ENCODE measurements at places on chromosomes 3 and 15. TPM values are rescaled to one million over a fixed set of nuclear protein-coding genes. Genes with fewer than 3 reads are reported as not detected.

DNA sequence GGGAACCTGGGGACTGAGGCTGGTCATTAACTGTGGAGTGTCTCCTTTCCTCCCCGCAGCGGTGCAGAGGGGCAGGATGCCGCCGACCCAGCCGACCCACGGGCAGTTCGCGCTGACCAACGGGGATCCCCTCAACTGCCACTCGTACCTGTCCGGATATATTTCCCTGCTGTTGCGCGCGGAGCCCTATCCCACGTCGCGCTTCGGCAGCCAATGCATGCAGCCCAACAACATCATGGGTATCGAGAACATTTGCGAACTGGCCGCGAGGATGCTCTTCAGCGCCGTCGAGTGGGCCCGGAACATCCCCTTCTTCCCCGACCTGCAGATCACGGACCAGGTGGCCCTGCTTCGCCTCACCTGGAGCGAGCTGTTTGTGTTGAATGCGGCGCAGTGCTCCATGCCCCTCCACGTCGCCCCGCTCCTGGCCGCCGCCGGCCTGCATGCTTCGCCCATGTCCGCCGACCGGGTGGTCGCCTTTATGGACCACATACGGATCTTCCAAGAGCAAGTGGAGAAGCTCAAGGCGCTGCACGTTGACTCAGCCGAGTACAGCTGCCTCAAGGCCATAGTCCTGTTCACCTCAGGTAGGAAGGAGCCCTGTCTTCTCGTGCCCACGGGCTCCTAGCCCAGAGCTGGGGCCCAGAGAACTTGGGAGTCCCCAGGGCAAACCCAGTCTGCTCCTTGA lies 3.7 kb downstream of the NR2F2 start:
- DNase-seq, result no peak
- peak overlapping the region; percentile 98 for H3K4me3 ChIP-seq
- H3K4me1 ChIP-seq, result peaks cover 43% of the 10 kb centered on the region
- H3K27ac ChIP-seq, result no peak overlapping the region
- H3K27me3 ChIP-seq, result no peaks in the 10 kb centered on the region

DNA sequence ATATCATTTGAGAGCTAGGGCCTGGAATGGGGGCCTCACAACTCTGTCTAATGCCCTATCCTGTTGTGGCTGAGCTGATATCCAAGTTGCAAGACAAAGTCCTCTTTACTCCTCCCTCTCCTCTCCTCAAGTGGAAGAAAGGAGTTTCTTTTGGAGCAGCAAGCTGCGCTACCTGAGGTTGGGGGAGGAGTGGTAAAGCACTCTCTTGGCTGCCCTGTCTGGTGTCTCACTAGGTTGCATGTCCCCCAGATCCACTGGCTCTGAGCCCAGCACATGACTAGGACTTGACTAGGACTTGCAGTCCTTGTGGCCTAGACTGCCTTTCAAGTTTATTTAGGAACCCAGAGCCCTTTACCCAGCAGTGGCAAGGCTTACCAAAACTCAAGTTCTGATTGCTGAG lies 141.1 kb upstream of the SETMAR start:
- no peak overlapping the region for H3K4me3 ChIP-seq
- DNase-seq, result no peak
- H3K27ac ChIP-seq, result no peak overlapping the region
- H3K4me1 ChIP-seq, result no peaks in the 10 kb centered on the region
- H3K36me3 ChIP-seq, result no peaks in the 10 kb centered on the region

- no peak overlapping the region for H3K4me3 ChIP-seq
- no peak for DNase-seq
Observed at GRCh38 chr15:31433574-31433973, 106.9 kb downstream of the KLF13 start.

- no peaks in the 10 kb centered on the region for H3K27me3 ChIP-seq
- no peak overlapping the region for H3K27ac ChIP-seq
- no peaks in the 10 kb centered on the region for H3K36me3 ChIP-seq
- no peak for DNase-seq
Observed at GRCh38 chr15:54206586-54207321, 228.5 kb downstream of the UNC13C start.

GRCh38 chr15:67380921-67381320 lies 126.3 kb downstream of the IQCH start:
- no peak for DNase-seq
- no peaks in the 10 kb centered on the region for H3K27me3 ChIP-seq
- H3K4me1 ChIP-seq, result no peaks in the 10 kb centered on the region
- H3K27ac ChIP-seq, result no peak overlapping the region

DNA sequence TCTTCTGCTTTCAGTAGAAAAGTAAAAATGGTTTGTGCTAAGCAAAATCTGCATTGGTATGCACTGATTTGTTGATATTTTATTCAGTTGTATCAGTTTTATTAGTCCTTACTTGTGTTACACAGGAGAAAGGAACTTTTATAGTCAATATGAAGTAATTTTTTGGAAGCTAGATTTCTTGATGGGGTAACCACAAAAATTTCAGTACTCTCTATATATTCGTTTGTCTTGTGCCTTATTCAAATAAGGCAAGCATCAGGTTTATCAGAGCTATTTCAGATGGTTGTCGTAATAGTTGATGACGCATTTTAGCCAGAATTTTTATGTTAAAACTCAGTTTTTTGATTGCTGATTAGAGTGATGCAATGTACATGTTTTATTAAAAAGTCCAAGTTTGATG lies 50.7 kb upstream of the NIPA1 start:
- H3K4me1 ChIP-seq, result no peaks in the 10 kb centered on the region
- H3K36me3 ChIP-seq, result no peaks in the 10 kb centered on the region
- H3K27me3 ChIP-seq, result no peaks in the 10 kb centered on the region
- no peak overlapping the region for H3K27ac ChIP-seq

- H3K27me3 ChIP-seq, result no peaks in the 10 kb centered on the region
- no peak overlapping the region for H3K27ac ChIP-seq
- peaks cover 37% of the 10 kb centered on the region for H3K4me1 ChIP-seq
- H3K36me3 ChIP-seq, result no peaks in the 10 kb centered on the region
- no peak overlapping the region for H3K4me3 ChIP-seq
Observed at GRCh38 chr15:73605759-73606436, 27.3 kb downstream of the NPTN start.

DNA sequence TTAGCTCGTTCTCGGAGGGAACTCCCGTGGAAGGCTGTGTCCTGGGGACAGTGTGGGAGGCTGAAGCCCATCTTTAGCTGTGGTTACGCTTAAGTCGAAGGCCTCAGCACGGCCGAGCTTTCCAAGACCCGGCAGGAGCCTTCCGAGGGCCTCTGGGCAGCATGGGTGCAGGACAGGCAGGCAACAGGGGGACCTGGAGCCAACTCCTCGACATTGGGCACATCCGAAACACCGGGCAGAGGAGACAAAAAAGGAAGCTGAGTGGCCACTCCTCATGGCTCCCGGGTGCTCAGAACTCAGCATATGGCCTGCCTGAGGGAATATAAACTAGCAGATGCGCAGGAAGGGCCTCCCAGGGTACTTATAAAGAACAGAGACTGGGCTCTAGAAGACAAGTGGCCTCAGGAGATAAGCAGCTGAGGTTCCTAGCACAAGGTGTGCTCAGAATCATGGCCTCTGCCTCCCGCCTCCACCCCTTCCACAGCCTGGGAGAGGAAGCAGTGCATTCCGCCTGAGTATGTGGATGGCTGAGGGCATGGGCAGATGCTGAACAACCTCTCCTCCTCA lies 34.1 kb downstream of the ABTB1 start:
- H3K27me3 ChIP-seq, result no peaks in the 10 kb centered on the region
- no peak overlapping the region for H3K27ac ChIP-seq
- DNase-seq, result no peak
- H3K36me3 ChIP-seq, result peaks cover 6% of the 10 kb centered on the region

- H3K27ac ChIP-seq, result no peak overlapping the region
- H3K27me3 ChIP-seq, result no peaks in the 10 kb centered on the region
- H3K36me3 ChIP-seq, result no peaks in the 10 kb centered on the region
- no peak for DNase-seq
Observed at GRCh38 chr3:123653221-123653682, 68.4 kb upstream of the HACD2 start.

Gene CPLX3
- polyA plus RNA-seq, result 0.03 TPM

- H3K27me3 ChIP-seq, result no peaks in the 10 kb centered on the region
- H3K36me3 ChIP-seq, result no peaks in the 10 kb centered on the region
- no peak overlapping the region for H3K4me3 ChIP-seq
- H3K4me1 ChIP-seq, result no peaks in the 10 kb centered on the region
Observed at GRCh38 chr3:834679-835078, 258.1 kb upstream of the CNTN6 start.

Gene SIDT1
- 0.12 TPM for polyA plus RNA-seq

DNA sequence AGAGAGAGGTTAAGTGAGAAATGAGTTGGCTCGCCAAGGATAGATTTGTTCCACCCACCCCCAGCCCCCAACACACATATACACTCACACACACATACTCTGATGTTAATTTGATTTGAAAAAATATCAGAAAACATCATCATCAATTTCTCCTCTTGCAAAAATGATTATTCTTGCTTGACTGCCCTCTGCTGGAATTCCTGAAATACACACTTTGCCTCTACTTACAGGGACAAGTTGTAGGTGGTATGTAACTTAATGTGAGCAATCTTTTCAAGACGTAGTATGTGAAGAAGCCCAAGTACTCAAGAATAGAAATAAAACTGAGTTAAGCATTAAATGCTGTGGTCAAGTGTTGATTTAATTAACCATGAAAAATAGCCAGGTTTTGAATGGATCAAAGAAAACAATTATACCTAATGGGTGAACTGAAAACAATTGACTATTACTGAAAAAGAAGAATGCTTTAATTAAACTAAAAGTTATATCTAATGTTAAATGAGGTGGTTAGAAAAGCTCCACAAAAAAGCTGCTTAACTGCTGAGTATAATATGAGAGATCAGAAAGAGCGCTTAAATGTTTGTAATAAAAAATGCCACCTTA lies 46.6 kb upstream of the MDFIC2 start:
- no peaks in the 10 kb centered on the region for H3K4me1 ChIP-seq
- no peak for DNase-seq
- H3K27ac ChIP-seq, result no peak overlapping the region
- H3K4me3 ChIP-seq, result no peak overlapping the region
- H3K36me3 ChIP-seq, result no peaks in the 10 kb centered on the region
- H3K27me3 ChIP-seq, result no peaks in the 10 kb centered on the region

- H3K36me3 ChIP-seq, result no peaks in the 10 kb centered on the region
- H3K27me3 ChIP-seq, result no peaks in the 10 kb centered on the region
- DNase-seq, result no peak
Observed at GRCh38 chr3:24165603-24165982, 220.5 kb downstream of the NR1D2 start.

DNA sequence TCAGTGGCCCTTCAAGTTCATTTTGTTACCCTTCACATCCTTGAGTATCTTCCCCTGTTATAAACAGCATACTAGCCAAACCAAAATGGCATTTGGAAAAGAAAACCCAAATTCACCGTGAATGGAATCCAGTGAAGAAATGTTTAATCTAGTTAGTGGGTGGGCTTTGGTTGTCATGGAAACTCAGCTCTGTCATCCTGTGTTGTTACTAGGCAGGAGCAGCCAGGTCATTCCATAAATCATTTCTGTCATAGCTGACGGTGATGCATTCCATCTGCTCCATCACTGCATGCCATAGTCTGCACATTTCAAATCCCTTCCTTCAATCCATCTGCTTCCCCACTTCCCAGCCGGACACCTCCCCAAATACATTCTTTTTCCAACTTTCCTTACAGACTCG lies 140.4 kb upstream of the CGNL1 start:
- H3K4me3 ChIP-seq, result no peak overlapping the region
- H3K4me1 ChIP-seq, result no peaks in the 10 kb centered on the region
- DNase-seq, result no peak
- H3K27me3 ChIP-seq, result no peaks in the 10 kb centered on the region
- H3K27ac ChIP-seq, result no peak overlapping the region

Gene UBXN7
- 22.6 TPM for polyA plus RNA-seq

Gene AP3B2
- polyA plus RNA-seq, result 0.31 TPM

Gene SLC15A2
- polyA plus RNA-seq, result 2.6 TPM

Gene TMEM44
- 16.6 TPM for polyA plus RNA-seq

DNA sequence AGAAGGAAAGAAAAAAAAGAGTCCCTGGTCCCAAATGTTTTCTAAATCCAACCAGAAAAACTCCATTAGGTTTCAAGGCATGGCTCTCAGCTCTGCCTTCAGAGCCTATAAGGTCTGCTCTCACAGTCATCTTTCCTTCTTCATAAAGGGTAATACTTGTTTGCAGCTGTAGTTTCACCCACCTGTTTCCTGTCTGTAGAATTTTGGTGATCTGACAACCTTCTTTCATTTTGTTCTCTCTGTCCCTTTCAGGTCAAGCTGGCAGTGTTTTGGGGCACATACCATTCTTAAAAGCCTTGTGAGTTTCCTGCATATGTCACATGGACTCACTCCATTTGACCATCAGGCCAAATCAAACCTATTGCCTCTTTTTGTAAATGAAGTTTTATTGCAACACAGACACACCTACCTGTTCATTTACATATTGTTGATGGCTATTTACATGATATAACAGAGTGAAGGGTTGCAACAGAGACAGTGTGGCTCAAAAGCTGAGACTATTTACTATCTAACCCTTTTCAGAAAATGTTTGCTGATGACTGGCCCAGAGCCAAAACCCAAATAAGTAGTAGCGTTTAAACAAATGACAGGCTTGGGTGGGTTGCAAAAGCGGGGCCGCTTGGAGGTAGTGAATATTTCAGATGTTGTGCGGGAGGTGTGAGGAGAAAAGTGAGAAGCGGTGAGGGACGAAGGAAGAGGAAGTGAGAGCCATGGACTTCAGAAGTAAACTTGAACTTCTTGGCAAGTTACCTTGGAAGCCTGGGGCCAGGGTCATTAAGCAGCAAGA lies 292.7 kb upstream of the PROK2 start:
- H3K4me1 ChIP-seq, result no peaks in the 10 kb centered on the region
- no peak overlapping the region for H3K4me3 ChIP-seq
- no peak overlapping the region for H3K27ac ChIP-seq
- H3K27me3 ChIP-seq, result peaks cover 3% of the 10 kb centered on the region

DNA sequence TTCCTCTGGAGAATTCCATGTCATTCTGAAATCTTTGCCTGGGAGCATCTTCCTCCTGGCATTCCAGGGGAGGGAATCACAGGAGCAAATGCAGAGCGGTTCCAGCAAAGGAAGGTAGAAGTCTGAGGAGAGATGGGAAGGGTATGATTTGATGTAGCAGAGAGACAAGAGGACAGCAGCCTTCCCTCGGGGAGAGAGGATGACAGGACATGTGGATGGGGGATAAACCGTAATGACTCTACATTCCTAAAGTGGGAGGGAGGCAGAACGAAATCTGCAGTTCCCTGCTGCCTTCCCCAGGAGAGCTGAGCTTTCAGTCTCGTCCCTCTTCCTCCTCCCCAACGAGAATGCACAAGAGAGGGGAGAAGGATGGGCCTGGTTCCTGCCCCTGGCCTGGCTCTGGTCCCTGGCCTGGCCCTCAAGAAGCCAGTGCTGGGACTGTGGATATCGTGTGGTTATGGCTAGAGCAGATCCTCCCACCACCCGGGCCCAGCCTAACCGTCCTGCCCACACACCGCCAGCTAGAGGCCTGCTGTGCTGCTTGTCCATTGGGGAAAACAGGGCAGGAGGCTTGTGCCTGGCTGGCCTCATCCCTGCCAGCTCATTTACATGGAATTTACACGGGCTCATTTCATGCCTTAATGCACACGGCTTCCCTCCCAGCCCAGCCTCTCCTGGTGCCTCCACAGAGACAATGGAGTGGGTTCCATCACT lies 26.6 kb downstream of the SEMA7A start:
- peaks cover 31% of the 10 kb centered on the region for H3K4me1 ChIP-seq
- H3K36me3 ChIP-seq, result peaks cover 17% of the 10 kb centered on the region
- DNase-seq, result no peak
- H3K27me3 ChIP-seq, result no peaks in the 10 kb centered on the region

Gene LRRC31
- not detected for polyA plus RNA-seq

Measured in keratinocyte (primary cell).